Activated T-cell treated with anti-CD3 and anti-CD28 coated beads for 1 hour (primary cell): ENCODE measurements at places on chromosomes 16 and 17.

- no peak for DNase-seq
These were observed 42.6 kb upstream of the ZCCHC14 start for GRCh38 chr16:87535457-87535854.

DNA sequence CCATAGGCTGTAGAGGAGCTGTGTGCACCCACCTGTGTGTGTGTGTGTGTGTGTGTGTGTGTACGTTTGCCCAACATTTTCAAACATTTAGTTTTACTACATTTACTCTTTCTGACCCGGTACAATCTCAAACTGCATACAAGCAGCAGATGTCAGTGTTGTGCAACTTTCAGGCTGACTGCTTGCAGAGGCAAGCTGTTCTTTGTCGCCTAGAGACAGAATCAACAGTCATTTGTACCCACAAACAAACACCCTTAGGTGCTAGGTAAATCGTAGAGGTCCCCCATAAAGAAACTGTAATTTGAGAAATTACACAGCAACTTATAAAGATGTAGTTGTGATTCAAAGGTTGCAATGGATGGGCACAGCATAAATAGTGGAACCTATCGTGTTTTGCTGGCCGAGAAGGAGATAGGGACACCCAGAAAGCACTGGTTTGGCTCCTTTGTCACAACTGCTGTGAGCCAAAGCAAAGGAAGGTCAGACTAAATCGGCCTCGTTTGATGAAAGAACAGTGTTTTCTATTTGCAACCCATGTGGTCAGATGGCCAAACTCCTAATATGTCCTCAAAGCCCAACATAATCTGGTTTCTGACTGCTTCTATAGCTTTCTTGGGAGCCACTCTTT is 478.4 kb downstream of the TOX3 start:
- DNase-seq = no peak

DNA sequence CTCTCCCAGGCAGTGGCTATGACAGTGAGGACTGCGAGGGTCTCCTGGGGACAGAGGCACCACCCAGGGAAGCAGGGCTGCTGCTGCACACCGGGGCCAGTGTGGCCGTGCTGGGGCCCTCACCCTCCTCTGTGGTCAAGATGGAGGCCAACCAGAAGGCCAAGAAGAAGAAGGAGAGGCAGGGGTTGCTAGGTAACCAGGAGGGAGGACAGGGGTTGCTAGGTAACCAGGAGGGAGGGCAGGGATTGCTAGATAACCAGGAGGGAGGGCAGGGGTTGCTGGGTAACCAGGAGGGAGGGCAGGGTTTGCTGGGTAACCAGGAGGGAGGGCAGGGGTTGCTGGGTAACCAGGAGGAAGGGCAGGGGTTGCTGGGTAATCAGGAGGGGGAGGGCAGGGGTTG is 55.2 kb downstream of the ACTG1 start:
- no peak for DNase-seq

DNA sequence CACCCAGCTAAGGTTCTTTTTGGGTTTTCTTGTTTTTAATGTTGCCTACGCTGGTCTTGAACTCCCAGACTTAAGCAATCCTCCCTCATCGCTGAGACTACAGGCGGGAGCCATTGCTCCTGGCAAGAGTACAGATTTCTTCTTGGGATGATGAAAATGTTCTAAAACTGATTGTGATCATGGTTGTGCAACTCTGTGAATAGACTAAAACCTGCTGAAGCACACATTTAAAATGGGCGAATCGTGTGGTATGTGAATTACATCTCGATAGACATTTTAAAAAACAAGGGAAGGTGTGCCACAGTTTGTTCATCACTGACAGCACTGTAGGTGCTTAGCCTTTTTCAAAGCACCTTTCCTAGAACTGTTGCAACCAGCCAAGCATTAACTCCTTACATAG is 48.8 kb upstream of the CDH3 start:
- DNase-seq = no peak

- DNase-seq = peak; percentile 36
These were observed 82.0 kb upstream of the PLCG2 start for GRCh38 chr16:81696961-81697615.

GRCh38 chr17:75950855-75951554 is 10.2 kb upstream of the FBF1 start:
- no peak for DNase-seq

GRCh38 chr17:38424297-38424972 is 3.8 kb upstream of the ARHGAP23 start:
- DNase-seq = no peak

- DNase-seq = no peak
These were observed 158.5 kb downstream of the RPTOR start for GRCh38 chr17:80703142-80703478.

- no peak for DNase-seq
These were observed 218.1 kb upstream of the CDH8 start for GRCh38 chr16:62254372-62254771.

GRCh38 chr17:76528528-76529223 is 8.8 kb downstream of the CYGB start:
- DNase-seq = no peak

- DNase-seq = no peak
These were observed 38.5 kb downstream of the ERCC4 start for GRCh38 chr16:13958474-13958873.

DNA sequence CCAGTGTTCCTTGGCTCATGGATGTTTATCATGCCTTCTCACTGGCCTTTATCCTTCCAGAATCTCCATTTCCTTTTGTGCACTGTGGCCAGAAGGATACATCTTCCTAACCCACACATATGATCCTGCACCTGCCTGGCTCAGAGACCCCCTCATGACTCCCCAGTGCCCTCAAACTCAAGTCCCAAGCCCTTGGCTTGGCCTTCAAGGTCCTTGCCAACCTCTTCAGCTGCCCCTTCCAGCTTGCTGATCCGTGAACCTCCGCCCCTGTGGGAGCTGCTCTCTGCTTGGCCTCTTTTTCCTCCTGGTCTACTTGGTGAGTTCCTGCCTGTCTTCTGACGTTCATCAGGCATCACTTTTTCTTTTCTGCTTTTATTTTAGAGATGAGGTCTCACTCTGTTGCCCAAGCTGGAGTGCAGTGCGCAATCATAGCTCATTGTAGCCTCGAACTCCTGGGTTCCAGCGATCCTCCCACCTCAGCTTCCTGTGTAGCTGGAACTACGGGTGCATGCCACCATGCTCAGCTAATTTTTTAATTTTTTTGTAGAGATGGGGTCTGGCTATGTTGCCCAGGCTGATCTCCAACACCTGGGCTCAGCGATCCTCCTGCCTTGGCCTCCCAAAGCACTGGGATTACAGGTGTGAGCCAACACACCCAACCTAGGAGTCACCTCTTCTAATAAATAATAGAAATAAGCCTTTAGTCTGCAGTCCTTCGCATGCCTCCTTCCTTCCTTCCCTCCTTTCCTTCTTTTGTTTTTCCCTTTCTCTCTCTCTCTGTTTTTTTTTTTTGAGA is 2.5 kb upstream of the PYCARD start:
- no peak for DNase-seq

DNA sequence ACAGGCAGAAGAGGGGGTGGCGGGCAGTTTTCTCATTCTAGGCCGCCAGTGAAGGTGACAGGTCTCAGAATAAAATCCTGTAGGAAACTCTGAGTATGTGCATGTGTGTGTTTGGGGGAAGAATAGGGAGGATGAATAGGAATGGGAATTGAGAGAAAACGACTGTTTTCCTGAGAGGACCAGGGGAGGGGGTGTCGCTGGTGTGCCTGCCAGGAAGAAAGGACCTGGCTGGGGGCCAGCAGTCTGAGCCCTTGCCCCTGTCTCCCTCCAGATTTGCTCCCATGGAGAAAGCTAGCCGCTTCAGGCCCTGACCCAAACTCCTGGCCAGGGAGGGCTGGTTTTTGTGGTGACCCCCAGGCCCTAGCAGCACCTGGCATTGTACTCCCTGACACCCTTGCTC is 14.4 kb downstream of the C17orf50 start:
- DNase-seq = no peak

DNA sequence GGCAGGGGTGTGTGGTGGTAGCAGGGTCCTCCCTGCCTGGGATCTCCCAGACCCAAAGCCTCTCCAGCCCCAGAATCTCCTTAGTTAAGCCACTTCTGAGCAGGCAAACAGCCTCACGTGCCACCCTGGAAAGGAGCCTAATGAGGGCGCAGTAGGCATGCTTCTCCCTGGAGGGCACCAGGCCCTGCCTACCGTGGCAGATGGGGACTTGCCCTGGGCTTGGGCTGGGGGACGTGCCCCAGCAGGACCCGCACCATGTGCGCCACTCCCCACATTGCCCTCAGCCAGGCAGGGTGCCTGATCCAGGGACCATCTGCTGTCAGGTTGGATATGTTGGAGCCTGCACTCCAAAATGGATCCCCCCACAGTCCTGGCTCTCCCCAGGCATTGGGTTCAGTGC is 14.2 kb downstream of the FAM83G start:
- DNase-seq = no peak

GRCh38 chr16:9969580-9969979 is 212.6 kb downstream of the GRIN2A start:
- no peak for DNase-seq

GRCh38 chr16:82630688-82631087 is 3.9 kb downstream of the CDH13 start:
- DNase-seq = no peak

- DNase-seq = no peak
These were observed 38.8 kb downstream of the IST1 start for GRCh38 chr16:71933913-71934695.

GRCh38 chr16:502179-502943 is 25.2 kb upstream of the CAPN15 start:
- DNase-seq = no peak

GRCh38 chr17:79116575-79117368 is 42.1 kb downstream of the ENGASE start:
- no peak for DNase-seq

GRCh38 chr17:62701706-62702085 is 74.2 kb downstream of the MRC2 start:
- no peak for DNase-seq

- no peak for DNase-seq
These were observed 47.3 kb downstream of the TBC1D16 start for GRCh38 chr17:79988185-79988971.

DNA sequence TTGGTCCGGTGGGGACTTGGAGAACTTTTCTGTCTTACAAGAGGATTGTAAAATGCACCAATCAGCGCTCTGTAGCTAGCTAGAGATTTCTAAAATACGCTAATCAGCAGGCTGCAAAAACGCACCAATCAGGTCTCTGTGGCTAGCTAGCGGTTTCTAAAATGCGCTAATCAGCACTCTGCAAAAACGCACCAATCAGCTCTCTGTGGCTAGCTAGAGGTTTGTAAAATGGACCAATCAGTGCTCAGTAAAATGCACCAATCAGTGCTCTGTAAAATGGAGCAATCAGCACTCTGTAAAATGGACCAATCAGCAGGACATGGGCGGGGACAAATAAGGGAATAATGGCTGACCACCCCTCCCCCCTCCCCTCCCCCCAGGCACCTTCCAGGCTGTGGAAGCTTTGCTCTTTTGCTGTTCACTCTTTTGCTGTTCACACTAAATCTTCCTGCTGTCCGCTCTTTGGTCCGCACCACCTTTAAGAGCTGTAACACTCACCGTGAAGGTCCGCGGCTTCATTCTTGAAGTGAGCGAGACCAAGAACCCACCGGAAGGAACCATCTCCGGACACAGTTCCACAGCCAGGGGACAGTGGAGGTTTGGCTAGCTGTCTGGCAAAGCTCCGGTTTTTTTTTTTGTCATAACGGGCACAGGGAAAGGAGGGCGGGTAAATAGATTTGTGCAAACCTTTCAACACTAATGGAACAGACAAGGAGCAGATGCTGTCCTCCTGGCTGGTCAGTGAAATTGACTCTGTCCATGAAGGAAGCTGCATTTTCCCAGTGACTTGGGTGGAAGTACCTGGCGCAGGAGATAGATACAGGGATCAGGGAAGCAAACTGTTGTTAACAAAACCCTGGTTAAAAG is 8.3 kb downstream of the PITPNC1 start:
- no peak for DNase-seq

DNA sequence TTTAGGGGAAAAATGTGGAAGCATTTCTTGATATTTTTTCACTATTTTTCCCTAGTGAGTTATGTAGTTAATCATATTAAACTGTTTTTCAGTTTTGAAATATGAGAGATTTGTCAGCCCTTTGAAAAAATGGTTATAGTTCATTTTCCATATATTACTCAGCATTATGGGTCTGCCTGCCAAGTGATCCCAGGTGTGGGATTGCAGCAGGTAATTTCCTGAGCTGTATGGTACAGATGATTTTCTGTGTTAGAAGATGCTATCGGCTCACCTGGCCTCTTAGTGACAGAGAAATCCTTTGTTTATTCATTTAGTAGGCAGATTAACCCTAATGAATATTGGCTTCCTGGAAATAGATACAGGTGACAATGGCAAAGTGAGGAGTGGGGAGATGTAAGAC is 275.1 kb upstream of the TBX2 start:
- no peak for DNase-seq

- DNase-seq = no peak
These were observed 129.4 kb upstream of the IRX5 start for GRCh38 chr16:54801057-54801844.
